ENCODE measurements at places on chromosomes 11 and 22. TPM values are rescaled to one million over a fixed set of nuclear protein-coding genes. Genes with fewer than 3 reads are reported as not detected.

Gene NEAT1
- 1.6 TPM for total RNA-seq

Gene PPP1R14B
- 102 TPM for total RNA-seq

Gene OR8G5
- total RNA-seq, result not detected

Gene ARHGAP8
- total RNA-seq, result 1.2 TPM

Gene CYTH4
- total RNA-seq, result 2.9 TPM

Gene MMP7
- total RNA-seq, result not detected

Gene IFITM10
- total RNA-seq, result 0.41 TPM

Gene MS4A18
- not detected for total RNA-seq

Gene NADSYN1
- 20.0 TPM for total RNA-seq

Gene RAB30
- total RNA-seq, result 41.2 TPM

Gene LDLRAD3
- 65.2 TPM for total RNA-seq

Gene SCGB2A2
- not detected for total RNA-seq

Gene DRICH1
- 0.82 TPM for total RNA-seq

Gene VPREB3
- not detected for total RNA-seq

Gene STARD10
- total RNA-seq, result 37.9 TPM

Gene ANKK1
- not detected for total RNA-seq

Gene MDK
- 11.4 TPM for total RNA-seq

Gene TNNI2
- not detected for total RNA-seq

Gene DGKZ
- 43.2 TPM for total RNA-seq

Gene MADD
- 53.8 TPM for total RNA-seq

Gene NXPE4
- not detected for total RNA-seq

Data from frontal cortex (tissue), 4 donors.